ENCODE measurements at places on chromosomes 6 and 20.

DNA sequence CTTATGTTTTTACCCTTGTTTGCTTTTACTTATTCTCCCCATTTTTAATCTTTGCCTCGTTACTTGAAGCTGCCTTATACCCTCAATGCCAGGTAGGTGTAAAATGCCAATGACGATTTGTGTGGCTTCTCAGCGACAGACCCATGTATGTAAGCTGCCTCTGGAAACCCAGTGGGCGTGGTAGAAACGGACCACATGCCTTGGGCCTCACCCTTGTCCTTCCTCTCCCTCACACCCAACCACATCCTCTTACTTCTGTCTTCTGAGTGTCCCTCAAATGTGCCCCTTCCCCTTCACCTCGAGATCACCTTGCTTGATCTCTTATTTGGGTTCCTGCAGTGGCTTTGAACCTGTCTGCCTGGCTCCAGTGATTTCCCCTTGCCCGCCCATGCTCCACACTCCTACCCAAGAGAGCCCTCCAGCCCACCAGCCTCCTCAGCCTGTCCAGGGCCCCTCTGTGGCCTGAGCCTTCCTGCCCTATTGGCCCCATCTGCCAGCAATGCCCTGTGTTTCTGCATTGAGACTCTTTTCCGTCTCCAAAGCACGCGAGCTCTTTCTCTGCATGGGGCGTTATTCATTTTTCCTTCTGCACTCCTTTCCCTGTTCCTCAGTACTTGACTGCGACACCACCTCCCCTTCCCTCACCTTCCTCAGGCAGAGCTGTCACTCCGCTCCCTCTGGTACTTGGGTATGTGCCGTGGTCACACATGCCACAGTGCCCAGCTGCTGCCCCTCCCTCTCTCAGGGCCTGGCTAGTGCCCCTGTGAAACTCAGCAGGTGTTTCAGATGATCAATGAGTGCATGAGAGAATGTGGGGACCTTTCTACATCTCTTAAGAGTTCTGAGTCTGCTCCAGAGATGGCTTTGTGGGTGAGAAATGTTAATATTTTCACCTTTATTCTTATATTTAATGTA is 115.4 kb downstream of the SLX4IP start:
- no peak for DNase-seq

GRCh38 chr6:107689190-107689589 is 134.9 kb downstream of the SCML4 start:
- no peak for DNase-seq

DNA sequence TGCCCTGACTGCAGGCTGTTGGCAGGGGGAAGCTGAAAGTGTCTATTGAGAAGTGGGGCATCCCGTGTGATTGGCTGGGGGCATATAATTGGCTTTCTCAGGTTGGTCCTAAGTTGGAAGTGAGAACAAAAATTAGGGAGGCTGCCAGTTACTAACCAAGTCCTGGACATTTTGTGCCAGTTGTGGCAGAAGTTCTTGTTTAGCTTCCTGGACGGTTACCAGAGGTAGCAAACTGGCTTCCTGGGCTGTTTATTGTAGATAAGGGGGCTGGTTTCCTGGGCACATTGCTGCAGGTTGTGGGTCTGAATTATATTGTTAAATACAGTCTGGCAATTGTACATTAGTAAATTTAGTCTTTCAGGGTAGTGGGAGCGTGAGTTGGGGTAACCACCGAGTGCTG is 50.6 kb upstream of the SLC2A12 start:
- no peak for DNase-seq

DNA sequence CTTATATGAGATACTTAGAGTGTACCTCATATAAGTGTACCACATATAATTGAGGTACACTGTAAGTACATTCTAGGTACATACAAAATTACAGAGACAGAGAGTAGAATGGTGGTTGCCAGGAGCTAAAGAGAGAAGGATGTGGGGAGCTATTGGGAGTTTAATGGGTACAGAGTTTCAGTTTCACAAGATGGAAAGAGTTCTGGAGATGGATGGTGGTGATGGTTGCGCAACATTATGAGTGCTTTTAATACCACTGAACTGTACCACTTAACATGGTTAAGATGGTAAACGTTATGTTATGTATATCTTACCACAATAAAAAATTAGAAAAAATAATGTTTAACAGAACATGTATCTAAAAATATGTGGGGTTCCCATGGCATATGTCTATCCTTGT is 69.4 kb downstream of the PRND start:
- no peak for DNase-seq

- DNase-seq, result no peak
These were observed 226.3 kb upstream of the SMLR1 start for GRCh38 chr6:130600880-130601341.

DNA sequence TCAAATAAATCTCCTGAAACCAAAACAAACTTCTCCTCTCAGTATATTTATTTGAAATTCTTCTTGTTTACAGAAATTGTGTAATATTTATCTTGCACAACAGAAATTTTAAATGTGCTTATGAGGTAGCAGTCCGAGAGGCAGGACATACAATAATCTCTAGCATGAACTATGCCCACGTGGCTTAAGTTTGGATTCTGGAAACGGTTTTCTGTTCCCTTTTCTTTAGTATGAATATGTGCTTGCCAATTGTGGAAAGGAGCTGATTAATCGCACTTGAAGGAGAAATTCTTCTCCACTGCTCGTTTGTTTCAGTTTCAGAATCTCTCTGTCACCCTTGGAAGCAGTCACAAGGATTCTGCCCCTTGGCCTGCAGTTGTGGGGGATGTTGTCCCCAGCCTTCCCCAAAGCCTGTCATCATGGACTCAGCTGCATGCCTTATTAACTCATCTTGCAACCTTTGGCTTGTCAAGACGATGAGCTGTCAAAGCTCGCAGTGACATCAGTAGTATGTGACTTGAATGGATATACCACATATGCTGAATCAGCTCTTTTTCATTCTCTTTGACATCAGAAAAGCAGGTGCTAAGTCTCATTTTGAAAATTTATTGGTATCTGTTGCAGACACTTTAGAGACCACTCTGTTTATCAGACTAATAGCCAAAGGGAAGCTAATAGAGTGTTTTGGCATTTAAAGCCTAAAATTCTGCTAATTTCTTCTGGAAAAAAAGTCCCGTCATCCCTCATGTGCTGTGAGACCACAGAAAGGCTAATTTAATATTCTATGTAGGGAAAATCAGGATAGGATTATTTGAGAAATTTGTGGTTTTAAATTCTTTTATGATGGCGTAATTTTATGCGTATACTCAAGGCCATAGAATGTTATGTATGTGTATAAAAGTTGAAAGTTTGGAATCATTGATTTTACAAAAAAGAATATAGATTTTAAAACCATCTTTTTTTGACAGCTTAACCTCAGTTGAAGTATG is 186.8 kb downstream of the ARID1B start:
- no peak for DNase-seq

GRCh38 chr20:44938637-44939036 is 21.6 kb downstream of the TOMM34 start:
- DNase-seq, result no peak

DNA sequence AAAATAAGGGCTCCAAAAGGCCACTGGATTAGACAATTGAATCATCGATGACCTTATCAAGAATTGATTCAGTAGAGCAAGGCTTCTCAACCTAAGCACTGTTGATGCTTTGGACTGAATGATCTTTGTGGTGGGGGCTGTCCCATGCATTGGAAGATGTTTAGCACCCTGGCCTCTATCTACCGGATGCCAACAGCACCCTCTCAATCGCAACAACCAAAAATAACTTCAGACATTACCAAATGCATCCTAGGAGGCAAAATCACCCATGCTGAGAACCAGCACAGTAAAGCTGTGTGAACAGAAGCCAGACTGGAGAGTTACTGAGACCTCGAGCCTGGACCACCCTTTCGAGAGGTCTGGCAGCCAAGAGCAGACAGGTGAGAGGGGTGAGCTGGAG is 67.5 kb downstream of the TBC1D7 start:
- DNase-seq, result no peak

DNA sequence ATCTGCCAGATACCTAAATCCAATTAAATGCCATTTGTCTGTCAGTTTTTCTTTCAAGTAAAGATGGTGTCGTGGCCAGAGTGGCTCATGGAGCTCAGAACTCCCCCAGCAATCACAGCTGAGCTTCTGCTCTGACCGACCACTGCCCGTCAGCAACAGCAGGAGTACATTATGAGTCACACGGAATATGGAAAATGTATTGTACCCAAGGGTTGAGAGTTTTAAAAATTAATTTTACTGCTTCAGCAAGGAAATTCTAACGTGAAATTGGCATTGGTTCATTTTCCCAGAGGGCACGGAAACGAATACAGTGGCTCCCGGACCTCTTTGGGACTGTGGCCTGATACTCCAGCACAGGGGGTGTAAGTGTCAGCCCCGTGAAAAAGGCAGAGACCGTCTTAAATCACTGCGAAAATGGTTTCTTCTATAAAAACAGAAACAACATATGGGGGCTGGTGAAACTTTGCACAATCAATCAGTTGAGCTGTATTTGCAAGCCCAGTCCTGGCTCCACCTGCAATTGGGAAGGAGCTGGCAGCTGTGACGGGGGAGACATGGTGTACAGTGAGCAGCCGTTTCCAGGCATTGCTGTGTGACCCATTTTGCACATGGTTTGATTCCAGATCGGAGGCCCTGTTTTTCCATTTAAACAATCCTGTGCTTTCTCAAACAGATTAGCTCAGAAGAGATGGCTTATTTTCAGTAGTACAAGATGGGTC is 12.8 kb downstream of the NPEPL1 start:
- DNase-seq, result no peak

DNA sequence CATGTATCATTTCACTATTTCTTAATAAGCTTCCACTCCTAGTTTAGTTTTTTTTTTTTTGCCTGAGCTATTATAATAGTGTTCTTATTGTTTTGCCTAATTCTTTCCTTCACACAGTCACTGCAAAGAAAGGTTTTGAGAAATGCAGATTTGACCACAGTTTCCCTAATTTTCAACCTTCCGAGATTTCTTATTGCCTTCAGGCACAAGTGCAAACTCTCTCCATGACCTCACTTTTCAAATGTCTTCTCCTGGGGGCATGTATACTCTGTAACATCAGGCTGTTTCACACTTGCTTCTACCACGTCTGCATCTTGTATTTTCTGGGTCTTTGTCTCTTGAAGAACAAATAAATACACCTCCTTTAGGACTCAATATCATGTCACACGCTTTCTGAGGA is 339.0 kb upstream of the CITED2 start:
- no peak for DNase-seq

DNA sequence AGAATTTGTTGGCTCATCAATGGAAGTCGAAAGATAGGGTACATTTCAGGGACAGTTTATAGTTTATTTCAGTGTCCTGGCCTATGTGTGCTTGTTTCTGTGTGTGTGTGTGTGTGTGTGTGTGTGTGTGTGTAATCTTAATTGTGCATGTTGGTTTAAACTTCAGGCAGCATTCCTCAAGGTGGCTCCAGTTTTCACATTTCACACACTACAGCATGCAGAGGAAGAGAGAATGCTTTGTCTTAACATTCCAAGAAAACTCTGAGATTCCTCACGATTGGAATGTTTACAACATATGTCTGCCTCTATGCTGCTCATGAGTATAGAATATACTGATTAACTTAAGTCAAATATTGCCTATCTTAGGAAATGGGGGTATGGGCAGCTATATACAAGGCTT is 332.6 kb upstream of the EPHA7 start:
- DNase-seq, result no peak

GRCh38 chr20:61887596-61888093 is 178.0 kb downstream of the TAF4 start:
- no peak for DNase-seq

All from activated T-helper 1 cell treated with anti-CD3 and anti-CD28 coated beads, Interleukin-2, amount 50 U/mL, for 16 hours (primary cell).